ENCODE measurements at places on chromosomes 1 and 21.
A peak's percentile ranks its signal among the peaks of the same experiment; 100 is the strongest.

- no peak for DNase-seq
These were observed 80.2 kb downstream of the RGS2 start for GRCh38 chr1:192889082-192889481.

DNA sequence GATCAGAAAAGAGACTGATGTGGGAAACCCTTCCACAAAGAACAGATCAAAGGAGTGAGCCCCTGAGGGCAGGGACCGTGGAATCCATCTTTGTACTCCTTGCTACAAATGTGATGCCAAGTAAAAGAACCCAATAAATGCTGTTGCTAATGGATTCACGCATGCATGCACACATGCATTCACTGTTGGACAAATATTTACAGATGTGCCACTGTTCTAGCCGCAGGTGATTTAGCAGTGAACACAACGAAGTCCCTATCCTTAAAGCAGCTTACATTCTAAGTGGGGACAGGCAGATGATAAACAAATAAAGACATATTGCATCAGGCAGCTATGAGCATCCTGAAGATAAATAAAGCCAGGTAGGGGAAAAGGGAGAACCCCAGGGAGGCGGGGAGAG lies 67.8 kb downstream of the ITPKB start:
- no peak for DNase-seq

DNA sequence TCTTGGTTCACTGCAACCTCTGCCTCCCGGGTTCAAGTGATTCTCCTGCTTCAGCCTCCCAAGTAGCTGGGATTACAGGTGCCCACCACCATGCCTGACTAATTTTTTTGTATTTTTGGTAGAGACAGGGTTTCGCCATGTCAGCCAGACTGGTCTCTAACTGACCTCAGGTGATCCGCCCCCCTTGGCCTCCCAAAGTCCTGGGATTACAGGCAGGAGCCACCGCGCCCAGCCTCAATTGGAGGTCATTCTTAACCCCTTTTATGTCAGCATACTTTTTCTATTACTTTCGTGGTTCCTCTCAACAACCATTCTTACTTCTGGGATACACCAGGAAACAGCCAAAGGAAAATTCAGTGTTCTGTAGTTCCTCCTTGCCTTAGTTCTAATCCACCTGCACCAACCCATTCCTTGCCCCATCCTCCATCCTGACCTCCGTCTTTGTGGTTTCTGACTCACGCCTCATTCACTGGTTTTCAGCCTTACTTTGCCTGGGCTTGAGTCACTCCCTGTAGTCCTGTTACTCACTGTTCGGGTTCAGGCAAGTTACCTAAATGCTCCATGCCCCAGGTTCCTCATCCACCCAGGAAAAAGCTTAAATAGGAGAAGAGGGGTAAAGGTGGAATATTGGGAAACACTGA lies 12.9 kb upstream of the BCL10 start:
- DNase-seq: peak; percentile 44

DNA sequence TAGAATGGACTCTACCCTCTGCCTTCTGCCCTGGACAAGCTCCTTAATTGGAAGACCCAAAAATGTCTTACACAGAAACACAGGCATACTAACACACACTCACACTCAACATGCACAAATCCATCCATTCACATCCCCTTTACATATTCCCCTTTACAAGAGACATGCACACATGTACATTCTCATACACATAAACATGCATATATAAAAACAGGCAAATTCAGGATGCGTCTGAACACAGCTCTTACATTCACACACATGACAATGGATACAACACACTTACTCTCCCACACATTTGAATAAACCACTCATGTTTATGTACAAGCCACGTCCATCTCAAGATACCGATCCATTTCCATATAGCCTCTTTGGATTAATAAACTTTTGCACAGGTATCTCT lies 84.4 kb downstream of the HMGB4 start:
- DNase-seq: no peak

- DNase-seq: no peak
These were observed 3.5 kb downstream of the MOB3C start for GRCh38 chr1:46612937-46613660.

DNA sequence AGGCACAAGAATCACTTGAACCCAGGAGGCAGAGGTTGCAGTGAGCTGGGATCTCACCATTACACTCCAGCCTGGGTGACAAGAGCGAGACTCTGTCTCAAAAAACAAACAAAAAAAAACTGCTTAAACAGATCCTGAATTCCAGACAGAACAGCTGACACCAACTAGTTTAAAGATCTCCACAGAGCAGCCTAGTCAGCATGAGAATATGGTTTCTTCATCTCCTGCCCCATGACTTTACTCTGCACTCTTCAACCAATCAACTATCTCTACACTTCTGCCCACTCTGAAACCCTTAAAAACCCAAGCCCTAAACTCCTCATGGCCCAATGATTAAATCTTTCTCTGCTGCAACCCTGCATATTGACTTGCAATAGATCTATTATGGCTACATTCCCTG lies 7.5 kb upstream of the PRRC2C start:
- no peak for DNase-seq

DNA sequence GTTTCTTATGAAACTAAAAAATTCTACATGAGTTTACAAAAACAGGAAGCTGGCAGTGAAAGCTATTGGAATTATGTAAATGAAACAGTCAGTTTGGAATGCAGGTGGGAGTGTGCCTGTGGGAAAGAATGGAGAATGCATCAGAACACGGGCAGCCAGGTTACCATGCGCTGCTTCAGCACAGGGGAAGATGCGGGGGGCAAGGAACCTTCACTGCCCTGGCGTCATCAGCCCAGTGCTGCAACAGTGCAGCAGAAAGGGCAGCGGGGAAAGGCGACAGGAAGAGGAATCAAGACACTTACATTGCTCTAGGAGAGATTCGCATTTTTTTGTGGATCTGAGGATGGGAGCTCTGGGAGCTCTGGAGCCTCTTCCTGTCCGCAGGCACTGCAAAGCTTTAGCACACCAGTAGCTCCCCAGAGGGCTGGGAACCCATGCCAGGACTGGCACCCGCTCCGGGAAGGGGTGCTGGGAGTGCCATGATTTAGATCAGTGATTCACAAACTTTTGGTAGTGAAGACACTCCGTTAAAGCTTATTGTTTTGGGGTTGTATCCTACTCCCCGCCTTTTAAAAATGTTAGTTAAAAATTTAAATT lies 64.1 kb upstream of the WDR26 start:
- no peak for DNase-seq

DNA sequence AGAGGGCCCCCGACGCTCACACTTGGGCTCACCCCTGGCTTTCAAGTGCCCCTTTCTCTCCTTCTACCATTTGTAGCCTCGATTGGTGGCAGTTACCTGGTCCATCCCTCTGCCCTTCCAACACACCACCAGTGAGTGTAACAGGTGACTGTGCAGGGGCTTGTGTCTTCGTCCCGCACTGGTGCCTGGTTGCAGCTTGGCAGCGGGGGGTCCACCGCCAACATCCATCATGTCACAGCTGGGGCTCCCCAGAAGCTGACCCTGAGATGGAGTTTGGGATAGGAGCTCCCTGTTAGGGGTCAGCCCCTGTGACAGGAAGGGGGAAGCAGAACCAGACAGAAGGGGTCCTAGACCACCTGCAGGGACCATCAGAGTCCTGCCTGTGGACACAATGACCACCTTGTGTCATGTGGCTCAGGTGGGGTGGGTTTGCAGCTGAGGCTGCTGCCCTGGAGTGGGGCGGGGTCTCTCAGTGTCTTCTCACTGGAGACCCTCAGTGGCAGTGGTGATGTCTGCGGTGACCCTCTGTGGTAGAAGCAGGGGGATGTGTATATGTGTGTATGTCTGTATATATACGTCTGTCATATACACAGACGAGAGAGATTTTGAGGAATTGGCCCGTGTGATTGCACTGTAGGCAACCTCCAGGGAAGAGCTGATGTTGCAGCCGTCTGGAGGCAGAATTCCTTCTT lies 3.6 kb upstream of the CALML6 start:
- no peak for DNase-seq

- no peak for DNase-seq
These were observed 73.9 kb downstream of the GLUL start for GRCh38 chr1:182317611-182318161.

DNA sequence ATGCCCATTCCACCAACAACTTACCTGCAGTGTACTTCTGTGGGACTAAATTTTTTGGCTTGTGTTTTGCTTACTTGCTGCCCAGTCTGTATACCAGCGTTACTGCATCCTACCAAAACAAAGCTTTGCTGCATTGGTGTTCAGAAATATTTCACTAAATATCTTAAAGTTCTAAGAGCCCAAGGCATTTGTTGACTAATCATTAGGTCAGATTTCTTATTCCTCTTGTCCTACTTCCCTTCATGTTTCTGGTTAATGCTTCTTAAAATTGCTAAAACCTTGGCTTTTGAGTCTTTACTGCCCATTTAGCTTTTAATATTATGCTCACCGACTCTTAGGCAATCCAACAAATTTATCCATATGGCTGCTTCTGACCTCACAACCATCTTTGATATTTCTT lies 161.8 kb downstream of the DPYD start:
- no peak for DNase-seq

GRCh38 chr1:198612471-198613260 lies 26.2 kb upstream of the PTPRC start:
- DNase-seq: no peak

GRCh38 chr21:43995521-43996105 lies 16.5 kb upstream of the TRAPPC10 start:
- DNase-seq: no peak

- DNase-seq: no peak
These were observed 532 bp upstream of the FAM177B start for GRCh38 chr1:222736470-222736869.

DNA sequence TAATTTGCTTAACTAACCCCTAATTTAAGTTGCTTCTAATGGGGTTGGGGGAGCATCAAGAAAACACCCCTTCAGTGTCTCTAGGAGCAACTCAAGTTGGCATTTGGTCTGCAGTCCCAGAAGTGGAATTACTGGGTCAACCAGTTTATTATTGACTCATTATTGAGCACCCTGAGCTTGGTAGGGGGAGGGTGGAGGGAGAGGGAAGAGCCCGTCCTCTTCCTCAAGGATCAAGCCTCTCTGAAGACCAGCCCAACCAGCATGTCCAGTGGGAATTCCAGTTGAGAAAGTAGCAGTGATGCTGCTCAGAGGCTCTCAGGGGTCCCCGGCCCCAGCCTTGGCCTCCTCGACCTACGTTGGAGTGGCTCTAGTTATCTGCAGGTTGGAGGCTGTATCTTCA lies 2.1 kb upstream of the PLA2G2F start:
- DNase-seq: no peak

DNA sequence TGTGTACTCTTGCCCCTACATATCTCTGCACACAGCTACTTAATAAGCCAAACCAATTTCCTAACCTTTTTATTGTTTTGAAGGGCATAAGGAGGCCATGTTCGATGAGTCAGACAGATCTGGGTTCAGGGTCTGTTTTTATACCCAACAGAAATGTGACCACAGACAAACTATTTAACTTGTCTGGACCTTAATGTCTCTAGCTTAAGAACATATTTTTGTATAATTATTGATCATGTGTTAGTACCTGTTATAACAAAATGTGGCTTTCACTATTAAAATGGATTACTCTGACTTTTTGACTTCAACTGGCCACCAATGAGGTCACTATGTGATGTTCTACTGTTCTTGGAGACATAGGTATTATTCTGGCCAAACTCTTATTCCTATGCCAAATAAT lies 507.8 kb upstream of the USP24 start:
- no peak for DNase-seq

DNA sequence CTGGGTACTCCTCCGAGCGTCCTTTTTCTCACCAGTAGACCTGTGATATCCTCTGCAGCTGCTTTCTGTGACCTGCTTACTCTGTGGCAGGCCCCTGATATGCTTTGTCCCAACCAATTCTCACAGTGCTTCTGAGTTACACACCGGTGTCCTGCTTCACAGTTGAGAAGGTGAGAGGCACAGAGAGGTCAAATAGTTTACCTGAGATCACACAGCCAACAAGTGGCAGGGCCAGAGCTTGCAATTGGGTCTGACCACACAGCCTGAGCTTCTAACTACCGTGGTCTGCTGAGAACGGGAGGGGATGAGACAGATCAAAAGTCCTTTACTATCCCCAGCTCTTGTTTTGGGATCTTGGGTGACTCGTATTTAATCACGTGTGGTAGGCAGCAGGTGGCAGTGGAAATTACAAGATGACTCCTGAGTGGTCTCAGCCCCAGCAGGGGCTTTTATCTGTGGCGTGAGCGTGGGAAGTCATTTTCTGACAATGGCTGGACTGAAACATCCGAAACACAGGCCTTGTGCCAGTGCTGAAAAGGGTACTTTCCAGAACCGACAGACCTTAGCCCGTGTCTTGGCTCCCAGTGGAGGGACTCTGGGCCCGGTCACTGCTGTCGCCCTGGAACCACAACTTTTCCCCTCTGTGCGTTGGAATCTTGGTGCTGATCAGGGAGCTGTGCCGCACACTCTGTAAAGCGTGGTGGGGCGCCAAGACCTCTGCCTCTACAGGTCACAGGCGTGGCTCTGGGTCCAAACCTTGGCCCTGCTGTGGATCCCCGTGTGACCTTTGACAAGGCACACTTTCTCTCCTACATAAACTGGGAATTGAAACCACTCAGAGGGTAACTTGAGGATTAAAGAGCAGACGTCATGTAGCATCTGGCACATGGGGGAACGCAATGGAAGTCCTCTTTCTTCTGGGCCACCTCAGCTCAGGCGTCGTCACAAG lies 11.9 kb downstream of the THEMIS2 start:
- DNase-seq: no peak

DNA sequence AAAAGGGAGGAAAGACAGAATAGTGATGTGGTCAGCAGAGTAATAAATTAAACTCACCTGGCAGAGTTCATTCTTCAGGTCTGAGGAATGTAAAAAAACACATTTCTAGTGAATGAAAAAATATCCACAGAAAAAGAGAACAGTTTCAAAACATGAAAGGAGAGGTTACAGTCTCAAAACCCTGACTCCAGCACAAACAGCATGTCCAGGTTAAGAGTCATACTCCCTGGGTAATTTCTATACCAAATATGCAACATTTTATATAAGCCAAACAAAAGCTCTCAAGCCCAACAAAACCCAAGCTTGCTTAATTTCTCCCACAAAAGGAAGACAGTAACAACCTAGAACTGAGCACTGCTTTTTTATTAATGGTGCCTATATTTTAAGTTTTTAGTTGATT lies 173.0 kb downstream of the NTMT2 start:
- no peak for DNase-seq

DNA sequence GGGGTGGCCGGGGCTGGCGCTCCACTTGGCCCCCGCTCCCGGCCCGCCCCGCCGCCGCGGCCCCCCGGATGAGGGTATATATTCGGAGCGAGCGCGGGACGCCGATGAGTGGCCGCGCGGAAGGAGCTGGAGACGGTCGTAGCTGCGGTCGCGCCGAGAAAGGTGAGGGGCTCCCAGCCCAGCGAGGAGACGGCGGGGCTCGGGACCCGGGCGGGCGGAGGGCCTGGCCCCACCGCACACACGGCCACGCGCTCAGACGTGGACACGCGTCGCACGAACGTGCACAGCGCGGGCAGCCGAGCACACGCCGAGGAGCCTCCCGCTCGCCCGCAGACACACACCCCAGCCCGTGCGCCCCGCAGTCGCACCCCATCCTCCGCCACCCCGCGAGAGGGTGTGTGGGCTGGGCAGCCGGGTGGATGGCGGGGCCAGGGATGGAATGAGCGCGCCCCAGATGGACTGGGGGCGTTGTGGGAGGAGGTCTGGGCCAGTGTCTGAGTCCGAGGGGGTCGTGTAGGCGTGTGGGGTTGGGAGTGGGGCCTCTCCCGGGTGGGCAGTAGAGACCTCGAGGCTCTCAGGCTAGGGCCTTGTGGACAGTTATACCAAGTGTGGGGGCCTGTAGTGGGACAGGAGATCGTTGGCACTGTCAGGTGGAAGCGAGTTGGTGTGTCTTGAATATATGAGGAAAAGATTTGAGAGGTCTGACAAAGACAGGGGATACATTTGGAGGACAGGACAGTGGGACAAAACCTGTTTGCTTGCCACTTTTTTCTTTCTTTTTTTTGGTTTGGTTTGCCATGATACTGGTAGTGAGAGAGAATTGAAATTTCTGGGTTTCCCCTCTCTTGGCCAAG lies at the start of gene UAP1:
Gene UAP1 (plus strand): TSS at position 107 of the 854 bp plus-strand sequence. CDS start 4,347 bp downstream, outside the sequence.
- DNase-seq: peak; percentile 9
